Stimulated activated CD4-positive, alpha-beta T cell treated with anti-CD3 and anti-CD28 coated beads, TNF-alpha, amount 100 ng/mL, for 1 hour (primary cell): ENCODE measurements at places on chromosomes 2 and 18.

DNA sequence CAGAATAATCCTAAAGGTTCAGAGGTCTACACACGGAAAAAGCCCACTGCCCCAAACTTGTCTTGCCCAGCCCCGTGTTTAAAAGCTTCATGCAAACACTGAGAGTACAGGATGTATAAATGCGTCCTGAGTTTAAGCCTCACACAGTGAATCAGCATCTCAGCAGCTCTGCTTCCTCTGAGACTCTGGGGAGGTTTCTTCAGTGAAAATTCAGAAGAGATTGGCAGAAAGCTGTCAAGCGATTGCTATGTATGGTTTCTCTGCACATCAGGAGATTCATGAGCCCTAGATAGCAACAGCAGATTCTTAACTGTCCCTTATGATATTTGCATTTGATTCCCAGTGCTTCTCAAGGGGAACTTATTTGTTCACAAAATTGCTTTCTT is 27.1 kb downstream of the CRACDL start:
- DNase-seq: no peak

GRCh38 chr2:63189026-63189425 is 138.4 kb downstream of the OTX1 start:
- no peak for DNase-seq

DNA sequence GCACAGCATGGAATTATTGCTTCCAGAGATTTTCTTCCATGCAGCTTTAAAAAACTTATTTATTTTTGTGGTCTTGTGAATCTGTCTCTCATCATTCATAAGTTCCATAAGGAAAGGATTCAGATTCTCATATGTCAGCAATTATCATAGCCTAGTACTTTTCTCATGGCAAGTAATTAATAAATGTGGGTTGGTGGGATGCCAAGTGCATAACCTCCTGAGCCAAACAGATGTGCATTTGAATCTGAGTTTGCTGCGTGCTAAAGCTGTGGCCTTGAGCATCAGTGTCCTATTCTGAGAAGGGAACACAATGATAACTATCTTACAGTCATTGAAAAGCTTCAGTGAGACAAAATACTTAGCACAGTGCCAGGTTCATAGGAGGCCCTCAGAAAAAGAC is 331.9 kb downstream of the PDE11A start:
- DNase-seq: no peak

DNA sequence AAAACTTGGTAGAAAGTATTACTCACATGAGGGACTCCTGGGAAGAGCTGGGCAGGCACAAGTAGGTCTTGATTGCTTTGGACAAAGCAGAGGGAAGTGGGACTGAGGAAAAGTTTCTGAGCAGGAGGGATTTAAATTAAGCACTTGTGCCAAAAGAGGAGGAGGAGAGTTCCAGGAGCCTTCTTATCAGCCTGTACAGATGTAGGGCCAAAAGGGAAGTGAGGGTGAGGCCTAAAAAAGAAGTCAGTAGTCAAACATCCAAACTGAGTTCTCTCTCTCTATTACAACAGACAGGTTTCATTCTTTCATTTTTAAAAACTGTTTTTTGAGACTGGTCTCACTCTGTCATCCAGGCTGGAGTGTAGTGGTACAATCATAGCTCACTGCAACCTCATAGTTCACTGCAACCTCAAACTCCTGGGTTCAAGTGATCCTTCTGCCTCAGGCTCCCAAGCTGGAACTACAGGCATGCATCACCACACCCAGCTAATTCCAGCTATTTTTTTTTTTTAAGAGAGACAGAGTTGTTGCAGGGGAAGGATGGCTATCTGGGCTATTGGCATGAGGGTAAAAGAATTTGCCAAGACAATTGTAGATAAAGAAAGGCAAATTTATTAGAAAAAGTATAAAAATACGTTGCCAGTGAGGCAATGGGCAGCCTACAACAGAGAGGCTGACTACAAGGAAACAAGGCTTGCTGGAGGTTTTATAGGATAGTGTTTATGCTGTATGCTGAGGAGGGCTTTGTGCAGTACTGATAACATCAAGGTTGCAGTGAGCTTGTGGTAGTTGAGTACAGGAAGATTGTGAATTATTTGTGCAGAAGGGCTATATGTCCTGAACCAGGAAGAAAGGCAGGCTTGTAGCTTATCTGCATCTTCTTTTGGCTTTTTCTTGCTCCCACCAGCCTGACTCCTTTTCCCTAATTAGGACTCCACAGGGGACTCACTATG is 29.0 kb downstream of the CFAP210 start:
- DNase-seq: no peak
